ENCODE measurements at places on chromosomes 4 and X.

- DNase-seq = no peak
Measured at GRCh38 chr4:165627128-165627527, 245.9 kb upstream of the TLL1 start.

DNA sequence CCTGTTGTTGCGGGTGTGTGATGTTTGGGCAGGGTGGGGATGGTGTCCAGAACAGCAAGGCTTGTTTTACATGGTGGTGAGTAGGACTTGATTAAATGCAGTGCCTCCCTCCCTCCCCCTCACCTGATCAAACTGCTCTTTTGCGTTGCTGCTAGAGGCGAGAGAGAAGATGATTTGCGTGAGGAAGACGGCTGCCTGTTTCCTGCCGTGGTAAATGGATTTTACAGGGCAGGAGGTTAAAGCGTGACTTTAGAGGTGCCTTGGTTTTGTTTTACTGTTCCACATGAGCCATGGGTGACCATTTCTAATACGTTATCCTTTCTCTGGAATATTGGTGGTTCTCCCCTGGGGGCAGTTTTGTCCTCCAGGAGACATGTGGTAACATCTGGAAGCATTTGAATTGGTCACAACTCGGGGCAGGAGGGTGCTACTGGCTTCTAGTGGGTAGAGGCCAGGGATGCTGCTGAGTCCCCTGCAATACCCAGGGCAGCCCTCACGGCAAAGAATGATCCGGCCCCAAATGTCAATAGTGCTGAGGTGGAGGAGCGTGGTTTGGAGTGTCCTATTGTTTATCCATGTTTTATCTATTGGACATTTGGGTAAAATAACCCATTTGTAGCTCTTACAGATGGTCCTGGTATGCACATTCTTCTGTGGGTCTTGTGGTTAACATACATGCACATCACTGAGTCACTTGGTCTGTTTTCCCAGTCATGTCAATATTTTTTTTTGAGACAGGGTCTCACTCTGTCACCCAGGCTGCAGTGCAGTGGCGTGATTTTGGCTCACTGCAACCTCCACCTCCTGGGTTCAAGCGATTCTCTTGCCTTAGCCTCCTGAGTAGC is 73.7 kb downstream of the SHROOM2 start:
- no peak for DNase-seq

DNA sequence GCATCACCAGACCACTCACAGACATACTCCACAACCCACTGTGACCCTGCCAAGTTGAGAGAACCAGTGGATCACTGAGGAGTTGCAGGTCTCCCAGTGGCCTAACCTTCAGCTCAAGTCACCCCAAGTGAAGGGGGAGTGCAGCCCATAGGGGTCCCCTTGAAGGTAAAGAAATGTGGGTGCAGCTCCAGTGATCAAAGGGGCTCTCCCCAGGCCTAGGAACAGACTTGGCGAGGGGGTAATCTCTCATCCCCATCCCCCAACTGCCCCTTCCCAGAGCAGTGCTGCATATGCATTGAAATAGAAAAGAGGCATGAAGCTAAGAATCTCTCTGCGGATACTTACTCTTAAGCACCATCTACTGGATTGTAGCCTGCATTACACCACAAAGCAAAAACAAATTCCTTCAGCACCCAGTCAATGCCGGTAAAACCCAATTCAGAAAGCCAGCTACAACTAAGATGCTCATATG is 27.0 kb downstream of the MAGEE1 start:
- no peak for DNase-seq

DNA sequence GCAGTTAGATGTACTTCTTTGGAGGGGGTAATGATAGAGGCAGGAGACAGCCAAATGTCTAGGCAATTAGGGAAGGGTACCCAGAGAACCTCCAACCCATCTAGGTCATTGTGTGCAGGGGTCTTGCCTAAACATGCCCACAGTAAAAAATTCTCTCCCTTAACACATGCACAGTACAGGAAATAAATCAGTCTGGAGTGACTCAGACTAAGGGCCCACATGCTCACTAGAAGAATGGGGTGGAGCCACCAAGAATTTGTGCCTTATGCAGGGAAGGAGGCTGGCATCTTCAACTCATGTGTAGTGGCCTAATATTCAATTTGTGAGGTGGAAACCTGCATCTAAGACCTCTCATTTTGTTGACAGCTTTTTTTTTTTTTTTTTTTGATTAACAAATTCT is 945.3 kb upstream of the GRIA3 start:
- no peak for DNase-seq

- no peak for DNase-seq
Measured at GRCh38 chrX:153061732-153062131, 5.5 kb downstream of the PNMA3 start.

- no peak for DNase-seq
Measured at GRCh38 chrX:153884136-153884535, 1.8 kb downstream of the L1CAM start.

- DNase-seq = no peak
Measured at GRCh38 chr4:26787461-26788340, 72.9 kb upstream of the STIM2 start.

DNA sequence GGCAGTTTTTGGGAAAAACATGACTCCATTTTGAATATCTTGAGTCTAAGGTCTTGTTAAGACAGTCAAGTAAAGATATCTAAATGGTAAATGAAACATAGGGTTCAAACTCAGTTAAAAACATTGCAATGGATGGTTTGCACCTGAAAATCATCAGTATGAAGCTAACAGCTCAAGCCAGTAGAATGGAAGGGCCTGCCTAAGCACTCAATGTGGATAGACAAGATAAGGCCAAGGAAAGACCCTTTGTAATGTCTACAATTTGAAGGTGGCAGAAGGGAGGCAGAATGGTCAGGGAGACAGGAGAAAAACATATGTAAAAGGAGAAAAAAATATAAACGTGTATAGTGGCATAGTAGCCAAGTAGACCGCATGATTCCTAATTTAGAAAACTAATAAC is 78.2 kb downstream of the REELD1 start:
- DNase-seq = no peak

DNA sequence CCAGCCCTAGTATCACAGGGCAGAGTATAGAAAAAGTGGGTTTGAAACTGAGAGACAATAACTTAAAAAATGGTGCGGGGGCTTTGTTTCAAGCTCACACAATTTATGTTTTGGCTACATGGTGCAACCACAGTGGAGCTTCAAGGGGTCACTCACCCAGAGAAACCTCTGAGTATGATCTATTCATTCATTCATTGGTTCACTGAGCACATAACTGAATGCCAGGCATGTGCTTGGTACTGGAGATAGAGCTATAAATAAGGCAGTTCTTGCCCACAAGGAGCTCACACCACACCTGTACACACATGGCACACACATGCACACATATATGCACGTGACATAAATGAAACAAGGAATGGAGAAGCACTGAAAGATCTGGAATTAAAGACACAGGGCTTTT is 171.4 kb downstream of the NHS start:
- no peak for DNase-seq

DNA sequence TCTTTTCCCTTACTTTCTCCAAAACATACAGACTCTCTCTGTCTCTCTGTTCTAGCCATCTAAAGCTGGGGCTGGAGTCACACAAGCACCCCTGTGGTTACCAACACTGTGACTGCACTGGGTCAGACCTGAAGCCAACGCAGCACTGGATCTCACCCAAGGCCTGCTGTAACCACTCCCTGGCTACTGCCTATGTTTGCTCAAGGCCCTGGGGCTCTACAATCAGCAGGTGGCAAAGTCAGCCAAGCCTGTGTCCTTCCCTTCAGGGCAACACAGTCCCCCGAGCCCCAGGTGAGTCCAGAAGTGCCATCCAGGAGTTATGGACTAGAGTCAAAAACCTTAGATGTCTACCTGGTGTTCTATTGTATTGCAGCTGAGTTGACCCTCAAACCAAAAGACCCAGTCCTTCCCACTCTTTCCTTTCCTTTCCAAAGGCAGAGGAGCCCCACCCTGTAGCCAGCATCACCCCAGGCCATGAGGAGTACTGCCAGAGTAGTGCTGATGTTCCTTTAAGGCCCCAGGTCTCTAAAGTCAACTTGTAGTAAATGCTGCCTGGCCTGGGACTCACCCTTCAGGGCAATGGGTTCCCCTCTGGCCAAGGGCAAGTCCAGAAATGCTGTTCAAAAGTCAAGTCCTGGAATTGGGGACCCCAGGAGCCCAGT is 58.8 kb upstream of the RAP2C start:
- no peak for DNase-seq

DNA sequence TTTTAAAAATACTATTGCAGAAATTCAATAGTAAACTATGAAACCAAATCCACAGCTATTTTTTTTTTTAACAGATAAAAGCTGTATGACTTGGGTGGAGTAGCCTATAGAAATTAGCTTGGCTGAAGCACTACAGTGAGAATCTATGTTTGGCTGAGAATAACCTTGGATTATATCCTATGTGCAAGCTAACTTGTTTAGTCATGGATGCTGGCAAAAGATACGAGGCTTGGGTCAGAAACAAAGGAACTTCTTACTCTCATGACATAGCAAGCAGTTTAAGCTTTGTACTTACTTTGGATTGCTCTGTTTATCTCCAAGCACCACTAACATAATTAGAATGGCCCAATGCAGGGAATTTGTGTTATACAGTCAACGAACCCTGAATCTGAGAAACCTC is 119.2 kb upstream of the GRID2 start:
- DNase-seq = no peak

- no peak for DNase-seq
Measured at GRCh38 chrX:40414335-40414734, 166.4 kb upstream of the ATP6AP2 start.

- DNase-seq = no peak
Measured at GRCh38 chr4:80614319-80614718, 278.8 kb downstream of the CFAP299 start.

DNA sequence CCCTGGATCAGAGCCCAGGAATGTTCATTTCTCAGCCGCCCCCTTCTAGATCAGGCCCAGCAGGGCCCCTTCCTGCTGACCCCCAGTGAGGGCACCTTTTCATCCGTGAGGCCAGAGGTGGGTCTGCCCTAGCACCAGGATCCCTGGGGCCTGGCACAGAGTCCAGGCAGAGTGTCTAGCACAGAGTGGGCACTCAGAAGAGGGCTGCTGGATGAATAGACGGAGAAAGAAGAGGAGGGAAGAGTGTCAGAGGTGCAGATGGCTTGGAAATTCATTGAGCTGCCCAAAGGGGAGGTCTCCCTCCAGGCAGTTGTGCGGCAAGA is 106.5 kb downstream of the CPZ start:
- DNase-seq = no peak

GRCh38 chr4:151753056-151753455 is 7.8 kb downstream of the GATB start:
- no peak for DNase-seq
